ENCODE measurements at places on chromosomes 4 and X.

DNA sequence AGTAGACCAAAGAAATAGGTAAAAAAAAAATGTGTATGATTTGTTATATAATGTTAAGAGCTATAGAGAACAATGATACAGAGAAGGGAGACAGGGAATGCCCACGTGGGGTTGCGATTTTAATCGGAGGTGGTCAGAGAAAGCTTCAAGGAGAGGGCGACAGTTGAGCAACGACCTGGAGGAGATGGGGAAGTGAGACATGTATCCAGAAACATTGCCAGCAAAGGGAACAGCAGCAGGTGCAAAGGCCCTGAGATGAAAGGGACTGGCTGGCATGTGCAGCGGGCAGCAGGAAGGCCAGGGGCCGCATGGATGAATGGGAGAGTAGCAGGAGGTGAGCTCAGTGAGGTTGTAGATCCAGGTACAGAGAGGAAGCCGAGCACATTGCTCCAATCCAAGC is 32.9 kb downstream of the NIPAL1 start:
- DNase-seq: no peak

DNA sequence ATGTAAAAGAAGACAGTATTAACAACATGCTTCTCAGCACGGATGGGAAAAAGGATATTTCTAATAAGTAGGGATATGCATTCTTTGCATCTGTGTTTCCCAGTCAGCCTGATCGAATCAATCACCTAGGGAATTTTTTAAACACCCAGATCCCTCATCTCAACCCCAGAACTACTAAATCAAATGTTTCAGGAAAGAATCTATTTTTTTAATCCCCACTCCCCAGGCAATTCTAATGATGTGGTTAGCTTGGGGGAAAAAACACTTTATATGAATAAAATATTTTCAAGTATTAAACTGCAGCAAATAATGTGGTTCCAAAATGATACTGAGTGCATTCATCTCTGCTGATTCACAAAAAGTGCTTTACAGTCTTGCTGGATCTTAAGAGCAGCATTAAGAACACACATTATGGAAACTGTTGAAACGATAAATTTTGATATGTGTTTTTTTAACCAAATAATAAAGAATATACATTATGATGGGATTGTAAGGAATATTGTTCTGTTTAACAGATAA is 68.7 kb upstream of the GUCY1A1 start:
- DNase-seq: no peak

GRCh38 chrX:2230457-2230856 is 270.3 kb downstream of the DHRSX start:
- no peak for DNase-seq

DNA sequence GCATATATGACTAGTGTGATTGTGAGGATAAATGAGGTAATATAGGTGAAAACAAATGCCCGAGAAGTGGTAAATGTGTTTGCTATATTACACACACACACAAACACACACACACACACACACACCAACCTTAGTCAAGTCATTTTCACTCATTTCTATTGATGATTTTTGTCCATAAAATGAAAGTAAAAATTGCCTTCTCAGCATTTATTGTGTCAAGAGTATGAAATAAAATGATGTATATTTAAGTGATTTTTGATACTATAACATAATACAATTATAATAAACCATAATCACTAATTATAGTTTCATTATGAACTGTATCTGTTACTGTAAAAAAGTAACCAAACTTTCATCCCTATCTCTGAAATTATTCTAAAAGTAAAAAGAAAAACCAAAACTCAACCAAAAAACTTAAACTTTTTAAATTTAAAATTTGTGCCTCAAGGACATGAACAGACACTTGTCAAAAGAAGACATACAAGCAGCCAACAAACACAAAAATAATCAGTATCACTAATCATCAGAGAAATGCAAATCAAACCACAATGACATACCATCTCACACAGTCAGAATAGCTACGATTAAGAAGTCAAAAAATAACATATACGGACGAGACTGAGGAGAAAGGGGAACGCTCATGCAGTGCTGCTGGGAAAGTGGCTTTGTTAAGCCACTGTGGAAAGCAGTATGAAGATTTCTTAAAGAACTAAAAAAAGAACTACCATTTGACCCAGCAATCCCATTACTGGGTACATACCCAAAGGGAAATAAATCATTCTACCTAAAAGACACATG is 601.0 kb downstream of the TMA16 start:
- no peak for DNase-seq

GRCh38 chr4:153669838-153670237 is 14.2 kb upstream of the TLR2 start:
- no peak for DNase-seq

- no peak for DNase-seq
Observed at GRCh38 chr4:112099701-112100297, 45.5 kb upstream of the FAM241A start.

DNA sequence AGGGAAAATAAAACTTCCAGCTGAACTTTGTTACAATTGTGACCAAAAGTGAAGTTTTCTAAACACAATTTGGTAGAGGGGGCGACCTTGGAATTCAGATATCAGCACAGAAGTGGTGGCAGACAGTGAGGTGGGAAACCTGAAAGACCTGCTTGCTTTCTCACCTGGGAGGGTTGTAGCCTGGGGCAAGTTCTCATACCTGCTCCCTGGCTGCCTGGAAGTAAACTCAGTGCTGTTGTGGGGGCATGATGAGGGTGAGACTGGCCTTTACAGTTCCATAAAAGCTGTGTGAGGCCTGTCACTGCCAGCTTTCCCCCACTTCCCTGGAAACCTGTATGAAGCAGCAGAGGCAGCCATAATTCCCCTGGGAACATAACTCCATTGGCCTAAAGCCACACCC is 1180.2 kb downstream of the FAM133A start:
- DNase-seq: no peak

GRCh38 chr4:110668463-110669235 is 45.8 kb upstream of the PITX2 start:
- DNase-seq: no peak

DNA sequence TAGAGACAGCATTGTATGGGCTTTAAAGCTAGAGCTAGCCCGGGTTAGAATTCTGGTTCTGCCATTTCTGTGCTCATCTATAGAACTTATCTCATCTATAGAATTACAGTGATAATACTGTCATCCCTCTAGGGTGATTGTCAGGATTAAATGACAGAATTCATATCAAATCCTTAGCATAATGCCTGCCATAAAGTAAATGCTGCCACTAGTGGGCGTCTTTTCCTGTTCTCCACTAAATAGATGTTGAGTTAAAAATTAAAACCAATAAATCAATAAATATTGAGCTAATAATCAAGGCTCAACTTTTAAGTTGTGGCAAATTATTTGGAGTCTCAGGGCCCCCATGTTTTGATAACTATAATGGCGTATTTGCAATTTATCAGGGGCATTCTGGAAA is 19.7 kb downstream of the GRIA3 start:
- DNase-seq: no peak
